ENCODE measurements at places on chromosomes 12 and 14. TPM values are rescaled to one million over a fixed set of nuclear protein-coding genes. Genes with fewer than 3 reads are reported as not detected.

Gene SLC38A4
- total RNA-seq, result not detected

Gene OR4Q3
- total RNA-seq, result not detected

Gene REM2
- 0.26 TPM for total RNA-seq

Gene RIPK3
- total RNA-seq, result not detected

Gene TC2N
- total RNA-seq, result 0.54 TPM

Gene NKX2-1
- total RNA-seq, result not detected

Gene DCN
- total RNA-seq, result not detected

Gene MYL2
- total RNA-seq, result 0.65 TPM

Gene TTC7B
- 19.9 TPM for total RNA-seq

Gene CCNT1
- total RNA-seq, result 13.4 TPM

Gene TMEM253
- 0.66 TPM for total RNA-seq

Gene CPM
- 5.3 TPM for total RNA-seq

Gene ANKRD33
- total RNA-seq, result not detected

Gene NID2
- total RNA-seq, result 32.6 TPM

Gene CCT2
- 295 TPM for total RNA-seq

Gene KRT4
- total RNA-seq, result 2.7 TPM

Gene PPP1R3E
- 5.3 TPM for total RNA-seq

Gene AQP2
- not detected for total RNA-seq

Gene HOXC6
- 3.5 TPM for total RNA-seq

Gene PLEKHG3
- 27.1 TPM for total RNA-seq

Gene INHBE
- total RNA-seq, result not detected

Gene LRP6
- total RNA-seq, result 19.7 TPM

Gene PAH
- not detected for total RNA-seq

All from A549 treated with ZK216348 at 1 μM for 4 hours (cell line).